HEK293T (cell line): ENCODE measurements at places on chromosomes 1 and 21.

DNA sequence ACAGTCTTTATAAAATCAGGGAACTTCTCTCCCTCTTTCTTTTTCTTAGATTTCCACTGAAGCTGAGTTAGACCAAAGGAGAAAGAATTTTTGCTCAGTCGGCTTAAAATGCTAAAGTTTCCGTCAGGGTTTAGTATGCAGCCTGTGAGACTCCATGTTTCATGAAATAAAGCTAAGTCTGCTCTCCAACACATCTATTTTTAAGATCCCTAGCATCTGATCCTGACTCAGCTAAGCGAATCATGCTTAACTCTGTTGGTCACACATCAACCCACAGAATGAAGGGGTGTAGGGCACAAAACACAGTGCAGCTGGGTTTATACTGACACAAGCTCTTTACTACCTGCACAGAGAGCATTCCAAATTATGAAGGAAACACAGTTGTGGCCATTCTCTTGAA is 102.4 kb upstream of the ZNF281 start:
- DNase-seq, result no peak

DNA sequence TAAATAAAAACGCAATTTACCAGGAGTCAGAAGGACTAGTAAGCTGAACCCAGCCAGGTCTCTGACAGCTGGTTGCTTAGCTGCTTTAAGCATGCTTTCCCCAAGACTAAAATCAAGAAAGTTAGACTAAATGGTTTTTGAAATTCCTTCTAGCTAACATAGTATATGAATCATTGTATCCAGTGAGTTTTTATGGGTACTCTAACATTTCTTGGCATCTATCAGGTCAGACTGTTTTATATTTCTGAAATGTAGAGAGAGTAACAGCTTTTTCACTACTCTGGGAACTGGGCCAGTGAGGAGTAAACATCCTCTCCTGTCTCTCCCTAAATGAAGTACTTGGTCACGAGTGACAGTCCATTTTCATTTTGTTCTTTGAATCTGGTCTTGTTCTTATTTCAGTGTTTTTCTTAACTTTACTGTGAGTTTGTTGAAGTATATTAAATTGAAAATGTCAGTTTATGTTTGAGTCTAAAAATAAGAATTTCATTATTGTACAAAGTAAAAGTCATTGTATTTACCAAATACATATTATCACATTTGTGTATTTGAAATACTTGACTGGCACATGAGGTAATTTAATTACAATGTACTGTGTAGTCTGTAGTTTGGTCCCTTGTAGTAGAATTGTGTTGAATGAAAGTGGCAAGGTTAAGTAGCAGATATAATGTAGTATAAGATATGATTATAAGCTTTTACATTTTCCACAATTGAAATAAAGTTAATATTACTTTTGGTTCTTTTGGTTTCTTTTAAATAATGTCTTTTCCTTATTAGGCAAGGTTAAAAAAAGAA is 47.6 kb downstream of the PKN2 start:
- no peak for DNase-seq

GRCh38 chr1:10602936-10603335 is 128.2 kb downstream of the PEX14 start:
- no peak for DNase-seq

DNA sequence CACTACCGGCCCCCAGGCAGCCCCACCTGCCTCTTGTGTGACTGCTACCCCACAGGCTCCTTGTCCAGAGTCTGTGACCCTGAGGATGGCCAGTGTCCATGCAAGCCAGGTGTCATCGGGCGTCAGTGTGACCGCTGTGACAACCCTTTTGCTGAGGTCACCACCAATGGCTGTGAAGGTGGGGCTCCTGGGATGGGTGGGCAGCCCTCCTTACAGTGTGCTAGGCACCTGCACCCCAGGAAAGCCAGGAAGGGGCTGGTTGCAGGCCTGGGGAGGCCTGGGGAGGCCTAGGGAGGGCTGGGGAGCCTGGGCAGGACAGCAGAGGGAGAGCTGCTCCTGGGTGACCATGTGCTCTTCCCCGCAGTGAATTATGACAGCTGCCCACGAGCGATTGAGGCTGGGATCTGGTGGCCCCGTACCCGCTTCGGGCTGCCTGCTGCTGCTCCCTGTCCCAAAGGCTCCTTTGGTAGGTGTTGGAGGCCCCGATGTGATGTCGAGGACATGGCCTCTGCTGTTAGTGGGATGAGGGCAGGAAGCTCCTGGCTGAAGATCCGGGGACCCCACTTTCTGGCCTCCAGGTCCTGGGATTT is 16.5 kb downstream of the CELSR2 start:
- DNase-seq, result no peak

DNA sequence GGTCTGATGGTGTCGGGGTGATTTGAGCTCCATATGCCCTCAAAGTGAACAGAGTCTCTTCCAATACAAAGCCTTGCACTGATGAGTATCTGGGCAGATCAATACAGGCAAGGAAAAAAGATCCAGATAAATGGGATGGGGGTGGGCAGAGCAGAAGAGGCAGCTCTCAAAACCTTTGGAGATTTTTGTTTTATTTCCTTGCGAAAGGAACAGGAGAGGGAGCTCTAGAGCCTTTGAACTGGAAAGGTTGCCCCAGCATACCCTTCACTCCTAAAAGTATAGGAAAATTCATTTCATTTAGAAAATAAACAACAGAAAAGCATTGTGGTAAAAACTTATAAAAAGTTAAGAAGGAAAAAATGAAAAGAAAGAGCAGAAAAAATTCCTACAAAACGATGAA is 31.4 kb upstream of the OLIG2 start:
- peak; percentile 32 for DNase-seq

DNA sequence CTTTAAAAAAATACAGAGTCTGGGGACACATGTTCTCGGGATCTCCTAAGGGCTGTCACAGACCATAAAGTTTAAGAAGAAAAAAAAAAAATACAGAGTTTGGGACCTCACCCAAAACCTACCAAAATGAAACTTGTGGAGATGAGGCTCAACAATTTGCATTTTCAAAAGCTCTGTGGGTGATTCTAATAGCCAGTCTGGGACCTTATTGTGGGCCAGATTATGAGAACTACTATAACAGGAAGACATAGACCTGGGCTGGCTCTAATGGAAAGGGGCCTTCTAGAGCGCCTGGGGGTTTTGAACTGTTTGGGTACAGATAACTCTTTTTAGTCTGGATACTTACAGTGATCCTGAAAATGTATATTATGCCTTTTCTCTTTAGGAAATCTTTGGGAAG is 69.1 kb downstream of the LAMC1 start:
- no peak for DNase-seq
